Activated CD4-positive, alpha-beta T cell treated with anti-CD3 and anti-CD28 coated beads for 48 hours (primary cell): ENCODE measurements at places on chromosomes 2 and 18.
A peak's percentile ranks its signal among the peaks of the same experiment; 100 is the strongest.

- DNase-seq, result no peak
These were observed 80.3 kb downstream of the THNSL2 start for GRCh38 chr2:88250404-88250803.

- peak; percentile 87 for DNase-seq
These were observed 36.8 kb downstream of the MOGAT1 start for GRCh38 chr2:222708274-222708710.

GRCh38 chr18:48442761-48443160, 33.6 kb upstream of the ZBTB7C start:
- no peak for DNase-seq

- DNase-seq, result no peak
These were observed 36.6 kb downstream of the SCTR start for GRCh38 chr2:119487434-119488244.

DNA sequence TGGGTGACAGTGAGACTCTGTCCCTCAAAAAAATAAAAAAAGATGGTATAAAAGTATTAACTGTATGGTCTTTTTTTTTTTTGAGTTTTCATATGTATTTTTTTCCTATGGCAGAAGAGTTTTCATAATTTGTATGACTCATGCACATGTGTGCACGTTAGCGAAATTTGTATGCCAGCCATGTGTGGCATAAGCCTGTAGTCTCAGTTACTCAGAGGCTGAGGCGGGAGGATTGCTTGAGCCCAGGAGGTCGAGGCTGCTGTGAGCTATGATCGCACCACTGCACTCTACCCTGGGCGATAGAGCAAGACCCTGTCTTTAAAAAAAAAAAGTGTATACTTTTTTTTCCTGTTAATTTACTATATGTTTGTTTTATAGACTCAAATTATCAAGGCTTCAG, 160.8 kb downstream of the TGIF1 start:
- peak; percentile 44 for DNase-seq

GRCh38 chr2:9231291-9232165, 24.9 kb downstream of the ASAP2 start:
- no peak for DNase-seq

DNA sequence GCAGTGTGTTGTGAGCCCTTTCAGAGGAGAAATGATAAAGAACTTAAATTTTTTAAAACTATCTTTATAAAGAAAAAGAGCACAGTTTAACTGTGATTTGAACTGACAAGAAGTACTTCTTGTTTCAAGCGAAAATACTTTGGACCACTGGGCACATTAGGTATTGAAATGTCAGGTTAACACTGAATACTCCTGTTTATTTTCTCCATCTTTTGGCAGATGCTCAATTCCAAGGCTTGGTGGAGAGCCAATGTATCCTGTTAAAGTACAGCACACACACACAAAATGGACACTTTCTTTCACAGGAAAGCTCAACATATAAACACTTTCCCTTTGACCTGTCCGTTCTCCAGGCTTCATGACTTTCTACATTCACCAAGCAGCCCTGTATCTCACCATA, 32.6 kb upstream of the SP3 start:
- DNase-seq, result no peak

DNA sequence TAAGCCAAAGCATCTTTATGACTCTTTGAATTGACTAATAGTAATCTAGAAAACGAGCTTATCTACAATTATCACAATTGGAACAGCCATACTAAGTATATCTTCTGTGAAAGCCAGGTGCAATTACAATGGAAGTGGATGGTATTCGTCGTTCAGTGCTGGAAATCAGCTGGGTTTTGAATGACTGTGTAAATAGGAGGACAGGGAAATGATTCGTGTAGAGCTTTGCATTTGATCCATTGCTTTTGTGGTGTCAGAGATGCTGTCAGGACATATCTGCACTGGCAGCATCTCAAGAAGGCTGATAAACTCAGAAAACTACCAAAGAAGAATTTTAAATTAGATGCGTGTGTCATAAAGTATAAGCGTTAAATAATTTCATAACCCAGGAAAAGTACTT, 187.1 kb downstream of the ZNF407 start:
- no peak for DNase-seq

DNA sequence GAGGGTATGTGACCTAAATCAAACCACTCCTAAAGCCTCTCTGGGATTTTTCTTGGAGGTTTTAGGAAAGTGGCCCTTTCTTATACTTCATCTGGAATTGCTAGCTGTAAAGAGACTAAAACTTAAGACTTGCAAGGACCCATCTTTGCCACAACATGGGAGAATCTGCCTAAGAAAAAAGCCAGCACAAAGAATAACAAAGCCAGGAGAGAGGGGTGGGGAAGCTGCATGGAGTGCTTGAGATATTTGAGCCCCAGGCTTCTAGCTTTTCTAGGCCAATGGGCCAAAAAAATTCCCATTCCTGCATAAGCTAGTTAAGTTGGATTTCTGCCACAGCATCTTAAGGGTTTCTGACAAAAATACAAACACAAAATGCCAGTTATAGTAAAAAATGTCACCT, 38.5 kb upstream of the LYPD6 start:
- DNase-seq, result no peak

DNA sequence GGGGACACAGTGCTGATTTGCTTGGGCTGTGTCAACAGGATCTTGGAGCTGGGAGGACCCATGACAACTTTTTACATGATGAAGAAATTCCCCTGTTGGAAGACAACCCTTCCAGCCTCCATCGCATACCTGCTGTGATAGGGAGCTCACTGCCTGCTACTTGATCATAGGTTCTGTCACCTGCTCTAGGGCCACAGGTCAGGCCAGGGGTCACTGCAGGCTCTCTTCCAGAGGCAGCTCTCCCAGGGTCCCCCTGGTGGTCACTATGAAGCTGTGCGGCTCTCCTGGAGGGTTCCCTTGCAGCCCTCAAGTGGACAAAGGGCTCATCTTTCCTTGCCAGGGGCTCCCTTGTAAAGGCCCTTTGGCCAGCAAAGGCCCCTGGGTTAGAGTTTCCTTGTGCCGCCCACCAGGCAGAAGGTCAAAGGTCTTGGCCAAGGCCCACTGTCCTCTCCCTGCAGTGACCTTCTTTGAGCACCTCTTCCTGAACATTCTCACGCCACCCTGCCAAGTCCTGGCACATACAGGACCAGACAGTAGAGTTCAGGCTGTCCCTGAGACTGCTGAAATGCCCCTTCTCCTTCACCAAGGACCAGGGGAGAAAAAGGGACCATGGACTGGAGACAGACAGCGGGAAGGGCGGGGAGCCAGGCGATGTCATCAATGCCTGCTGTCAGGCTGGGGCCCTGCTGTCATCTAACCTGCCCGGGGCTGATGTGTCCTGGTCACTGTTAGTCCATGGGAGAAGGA, 345.1 kb downstream of the DYSF start:
- DNase-seq, result peak; percentile 38

- no peak for DNase-seq
These were observed 565.2 kb upstream of the LINC00305 start for GRCh38 chr18:64714086-64714485.

GRCh38 chr2:240917684-240918257, 11.6 kb downstream of the CROCC2 start:
- DNase-seq, result no peak

DNA sequence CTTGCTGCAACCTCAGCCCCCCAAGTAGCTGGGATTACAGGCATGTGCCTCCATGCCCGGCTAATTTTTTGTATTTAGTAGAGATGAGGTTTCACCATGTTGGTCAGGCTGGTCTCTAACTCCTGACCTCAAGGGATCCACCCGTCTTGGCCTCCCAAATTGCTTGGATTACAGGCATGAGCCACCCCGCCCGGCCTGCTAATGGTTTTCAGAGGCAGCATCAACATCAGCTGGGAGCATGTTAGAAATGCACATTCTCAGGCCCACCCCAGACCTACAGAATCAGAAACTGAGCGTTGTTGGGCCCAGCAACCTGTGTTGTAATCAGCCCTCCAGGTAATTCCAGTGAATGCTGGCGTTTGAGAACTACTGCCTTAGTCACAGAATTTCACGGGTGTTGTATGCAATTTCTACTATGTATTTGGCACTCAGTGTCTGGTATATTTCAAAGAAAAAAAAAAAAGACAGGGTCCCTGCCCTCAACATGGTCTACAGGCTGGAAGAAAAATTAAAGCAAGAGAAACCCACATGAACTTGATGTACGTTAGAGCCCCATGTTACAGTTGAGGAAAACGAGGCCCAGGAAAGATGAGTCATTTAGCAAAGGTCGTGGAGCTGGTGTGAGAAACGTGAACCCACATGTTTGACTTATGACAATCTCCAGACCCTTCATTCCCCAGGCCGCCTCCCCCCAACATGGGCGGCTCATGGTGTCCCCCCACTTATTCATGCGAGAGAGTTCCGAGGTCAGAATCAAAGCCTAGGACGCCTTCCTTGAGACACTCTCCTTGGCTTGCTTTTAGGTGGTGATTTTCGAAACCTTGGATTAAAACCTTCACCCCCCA, 35.3 kb downstream of the SH3BP4 start:
- DNase-seq, result no peak

GRCh38 chr2:133607679-133608078, 39.4 kb upstream of the NCKAP5 start:
- no peak for DNase-seq

DNA sequence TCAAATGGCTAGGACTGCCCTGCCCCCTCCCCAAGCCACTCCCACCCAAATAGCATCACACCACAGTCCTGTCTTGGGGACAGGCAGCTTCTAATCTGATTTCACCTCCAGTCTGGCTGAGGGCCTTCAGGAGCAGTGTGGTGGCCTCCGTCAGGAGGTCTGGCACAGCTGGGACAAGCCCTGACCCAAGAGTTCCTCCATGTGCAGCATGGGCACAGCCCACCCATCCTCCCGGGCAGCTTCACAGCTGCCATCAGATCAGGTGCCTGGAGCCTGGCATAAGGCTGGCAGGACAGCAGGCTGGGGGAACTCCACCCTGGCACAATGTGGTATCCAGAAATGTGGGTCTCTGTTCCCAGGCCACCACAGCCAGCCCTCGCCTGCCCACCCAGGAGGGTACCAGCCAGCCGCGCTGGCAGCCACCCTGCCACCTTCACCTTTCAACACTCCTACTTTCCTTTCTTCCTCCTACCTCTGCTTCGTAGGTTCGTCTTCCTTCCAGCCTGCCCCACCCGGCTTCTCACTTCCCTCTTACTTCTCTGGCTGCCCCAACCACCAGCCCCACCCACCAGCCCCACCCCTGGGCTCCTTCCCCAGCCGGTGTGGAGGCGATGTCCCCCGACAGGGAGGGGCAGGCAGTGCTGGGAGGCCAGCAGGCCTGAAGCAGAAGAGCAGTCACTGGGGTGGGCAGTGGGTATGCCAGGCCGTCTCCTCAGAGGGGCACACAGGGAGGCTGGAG, at the start of gene CAPG:
TSS of gene CAPG (minus strand) at position 522 of the 739 bp plus-strand sequence. CDS start 8,221 bp downstream, outside the sequence.
- DNase-seq, result peak; percentile 41

DNA sequence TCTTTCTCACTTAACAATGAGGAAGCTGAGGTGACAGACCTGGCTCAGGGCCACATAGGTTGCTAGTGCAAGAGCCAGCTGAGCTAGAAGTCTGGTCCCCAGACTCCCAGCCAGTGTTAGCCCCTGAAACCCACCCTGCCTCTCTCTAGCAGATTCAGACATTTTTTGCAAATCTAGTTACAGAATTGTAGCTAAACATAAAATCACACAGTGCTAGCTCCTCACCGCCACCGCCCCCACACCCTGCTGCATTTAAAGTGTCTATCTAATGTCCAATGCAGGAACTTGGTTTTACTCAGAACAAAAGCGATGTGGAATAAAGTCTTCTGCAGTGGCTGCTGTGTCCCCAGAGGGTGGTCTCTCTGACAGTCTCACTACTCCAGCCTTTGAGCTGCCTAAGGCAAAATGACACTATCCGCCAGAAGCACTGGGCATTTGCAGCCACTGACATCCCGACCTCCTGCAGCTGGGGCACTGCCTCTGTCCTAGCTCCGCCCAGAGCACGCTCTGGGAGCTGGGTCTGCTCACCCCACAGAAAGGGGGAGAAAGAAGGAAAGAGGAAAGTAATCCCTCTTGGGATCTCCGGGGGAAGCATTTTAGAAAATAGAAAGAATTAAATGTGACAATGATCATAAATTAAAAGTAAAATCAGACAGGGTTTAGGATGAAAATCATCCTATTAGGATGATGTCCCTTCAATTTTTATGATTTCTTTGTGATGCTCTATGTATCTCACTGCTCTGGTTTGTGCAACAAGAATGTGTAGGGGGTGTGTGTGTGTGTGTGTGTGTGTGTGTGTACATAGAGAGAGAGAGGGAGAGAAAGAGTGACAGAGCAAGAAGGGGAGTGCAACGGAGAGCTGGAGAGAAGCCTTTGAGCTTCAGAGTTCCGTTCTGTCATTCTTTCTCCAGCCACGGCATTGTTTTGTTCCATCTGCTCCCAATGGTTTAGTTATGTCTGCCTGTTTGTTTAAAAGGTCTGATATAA, 50.5 kb upstream of the ST8SIA3 start:
- no peak for DNase-seq

DNA sequence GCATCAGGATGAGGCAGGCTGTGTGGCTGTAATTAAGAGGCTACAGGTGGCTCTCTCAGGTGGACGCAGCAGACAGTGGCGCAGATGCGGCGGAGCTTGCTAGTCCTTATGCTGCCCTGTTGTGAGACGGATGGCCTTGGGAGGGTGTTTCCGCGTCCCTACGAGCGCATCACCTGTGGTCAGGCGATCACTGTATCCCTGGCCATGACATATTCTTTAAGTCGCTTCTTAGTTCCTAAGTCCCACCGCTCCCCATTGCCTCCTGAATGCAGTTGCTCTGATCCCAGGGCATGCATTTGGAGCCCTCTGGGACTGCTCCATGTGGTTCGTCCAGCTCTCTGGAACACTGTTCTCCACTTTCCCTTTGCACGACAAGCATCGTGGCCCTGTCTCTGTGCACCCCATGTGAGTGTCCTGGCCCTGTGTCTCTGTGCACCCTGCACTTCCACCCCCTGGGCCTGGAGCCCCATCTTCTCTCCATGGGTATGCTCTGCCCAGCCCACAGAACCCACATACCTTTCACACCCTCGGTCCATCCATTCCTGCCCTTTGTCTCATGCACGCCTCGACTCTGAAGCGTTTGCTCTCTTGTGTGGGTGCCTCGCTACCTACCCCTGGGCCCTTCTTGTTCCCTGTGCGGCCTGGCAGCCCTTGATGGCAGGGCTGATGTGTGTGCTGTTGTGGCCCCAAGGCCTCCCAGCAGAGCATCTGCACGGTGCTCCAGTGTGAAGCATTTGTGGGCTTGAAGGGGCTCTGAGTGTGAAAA, 74.4 kb downstream of the SH3RF3 start:
- DNase-seq, result no peak

GRCh38 chr2:126723281-126723815, 67.4 kb downstream of the GYPC start:
- DNase-seq, result no peak

DNA sequence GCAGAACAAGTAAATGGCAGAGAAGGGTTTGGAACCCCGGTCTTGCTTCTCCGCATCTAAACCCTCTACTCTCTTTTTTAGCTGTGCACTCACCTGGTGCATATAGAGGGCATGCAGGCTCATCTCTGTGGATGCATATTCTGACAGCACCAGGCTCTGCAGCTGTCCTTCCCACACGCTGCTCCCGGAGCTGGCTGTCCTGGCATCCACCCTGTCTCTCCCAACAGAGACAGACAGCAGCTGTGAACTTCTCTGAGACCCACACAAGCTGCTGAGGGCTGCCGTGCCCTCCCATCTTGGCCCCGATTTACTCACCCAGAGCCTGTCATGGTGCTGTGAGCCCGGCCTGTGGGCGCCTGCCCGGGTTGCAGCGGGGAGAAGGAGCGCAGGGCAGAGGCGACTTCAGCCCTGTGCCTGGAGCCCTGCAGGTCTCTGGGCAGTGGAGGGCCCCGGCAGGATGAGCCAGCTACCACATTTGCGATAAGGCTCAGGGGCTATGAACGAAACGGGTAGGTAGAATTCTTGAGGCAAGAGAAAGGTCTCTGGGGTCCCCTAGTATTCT, 3.3 kb upstream of the ABCB6 start:
- no peak for DNase-seq
